ENCODE measurements at places on chromosomes 13 and 19. TPM values are rescaled to one million over a fixed set of nuclear protein-coding genes. Genes with fewer than 3 reads are reported as not detected.

CILP2 gene
- total RNA-seq, result 0.37 TPM

ICAM5 gene
- total RNA-seq, result 1.3 TPM

CEACAM20 gene
- not detected for total RNA-seq

MRPL54 gene
- total RNA-seq, result 45.1 TPM

RDH8 gene
- not detected for total RNA-seq

IZUMO2 gene
- not detected for total RNA-seq

FFAR3 gene
- total RNA-seq, result 0.14 TPM

OR10H1 gene
- total RNA-seq, result not detected

RNF17 gene
- total RNA-seq, result not detected

CAMSAP3 gene
- not detected for total RNA-seq

CRX gene
- not detected for total RNA-seq

CEACAM5 gene
- not detected for total RNA-seq

TUBA3C gene
- total RNA-seq, result not detected

SIGLEC8 gene
- not detected for total RNA-seq

CPAMD8 gene
- 0.43 TPM for total RNA-seq

SHISA2 gene
- total RNA-seq, result under 0.01 TPM

ZNF835 gene
- total RNA-seq, result 0.18 TPM

SIGLEC5 gene
- not detected for total RNA-seq

ZNF611 gene
- 9.1 TPM for total RNA-seq

BEST2 gene
- not detected for total RNA-seq

ZSCAN5B gene
- not detected for total RNA-seq

RFPL4A gene
- total RNA-seq, result not detected

PCDH8 gene
- not detected for total RNA-seq

SIGLEC12 gene
- total RNA-seq, result not detected

ZNF439 gene
- total RNA-seq, result 6.0 TPM

IGFLR1 gene
- total RNA-seq, result 1.00 TPM

UBE2L5 gene
- 0.09 TPM for total RNA-seq

FFAR1 gene
- not detected for total RNA-seq

LGALS16 gene
- total RNA-seq, result not detected

ZNF547 gene
- 5.2 TPM for total RNA-seq

OR7E24 gene
- total RNA-seq, result not detected

WDR88 gene
- total RNA-seq, result not detected

EFNB2 gene
- total RNA-seq, result 0.46 TPM

KLK6 gene
- not detected for total RNA-seq

UBXN6 gene
- 132 TPM for total RNA-seq

MED29 gene
- total RNA-seq, result 12.5 TPM
